Lower leg skin (tissue), 4 donors: ENCODE measurements at places on chromosomes 5 and 9. TPM values are rescaled to one million over a fixed set of nuclear protein-coding genes. Genes with fewer than 3 reads are reported as not detected.

The ENHO gene
- total RNA-seq, result 0.91 TPM

The TAL2 gene
- total RNA-seq, result not detected

The CETN3 gene
- total RNA-seq, result 12.4 TPM

The ADGRD2 gene
- 0.20 TPM for total RNA-seq

The SLCO6A1 gene
- total RNA-seq, result not detected

The ROR2 gene
- 6.3 TPM for total RNA-seq

The GBGT1 gene
- 6.1 TPM for total RNA-seq

The WWC1 gene
- total RNA-seq, result 29.5 TPM

The IL13 gene
- total RNA-seq, result not detected

The MYOT gene
- total RNA-seq, result 0.08 TPM

The GPR21 gene
- total RNA-seq, result not detected

The RFESD gene
- 2.4 TPM for total RNA-seq
